T1000 (cell line): ENCODE measurements at places on chromosomes 12 and 14.

- DNase-seq, result no peak
Observed at GRCh38 chr14:75525969-75526368, 3.7 kb downstream of the BATF start.

DNA sequence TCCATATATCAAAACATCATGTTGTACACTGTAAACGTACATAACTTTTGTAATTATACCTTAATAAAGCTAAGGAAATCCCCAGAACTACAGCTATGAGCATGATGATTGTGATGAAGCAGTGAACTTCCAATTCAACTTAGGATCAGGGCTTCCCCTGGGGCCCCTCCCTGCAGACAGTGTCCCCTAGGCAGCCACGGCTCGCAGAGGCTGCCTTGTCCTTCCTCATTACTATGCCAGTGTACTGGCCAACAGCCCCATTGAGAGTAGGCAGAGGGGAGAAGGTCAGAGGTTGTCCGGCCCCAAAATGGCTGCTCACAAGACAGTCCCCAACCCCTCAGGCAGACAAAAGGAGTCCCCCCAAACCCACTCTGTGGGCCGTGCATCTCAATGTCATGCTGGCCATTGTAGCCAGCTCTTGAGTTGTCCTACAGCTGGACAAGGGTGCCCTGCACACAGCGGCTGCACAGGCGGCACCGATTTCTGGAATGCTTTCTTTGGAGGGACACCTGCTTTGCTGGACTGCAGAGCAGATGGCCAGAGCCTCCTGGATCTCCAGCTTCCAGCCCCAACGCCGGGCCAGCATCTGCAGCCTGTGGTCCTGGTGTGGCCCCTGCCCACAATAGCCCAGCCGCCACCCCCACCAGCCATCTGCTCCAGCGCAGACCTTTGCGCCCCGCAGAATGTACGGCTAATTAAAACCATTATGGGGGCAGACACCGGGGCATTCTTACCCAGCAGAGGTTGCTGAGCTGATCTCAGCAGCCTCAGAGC is 46.1 kb downstream of the NIN start:
- DNase-seq, result no peak

DNA sequence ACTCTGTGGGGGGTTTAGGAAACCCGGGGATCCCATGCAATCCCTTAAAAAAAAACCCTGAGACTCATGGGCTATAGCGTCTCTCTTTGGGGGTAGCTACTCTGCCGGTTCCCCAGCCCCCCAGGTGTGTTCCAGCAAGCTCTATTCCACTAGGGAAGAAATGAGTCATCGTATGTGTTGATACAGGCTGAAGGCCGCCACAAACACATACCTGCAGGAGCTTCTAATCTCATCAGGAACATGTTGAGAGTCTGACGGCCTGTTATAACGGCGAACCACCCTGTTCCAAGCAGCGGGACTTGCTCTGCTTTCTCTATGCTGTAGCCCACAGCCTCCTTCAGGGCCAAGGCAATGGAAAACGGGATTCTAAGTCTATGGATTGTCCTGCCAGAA is 977 bp upstream of the KRT5 start:
- no peak for DNase-seq

- DNase-seq, result no peak
Observed at GRCh38 chr14:85516239-85517113, 13.5 kb upstream of the FLRT2 start.

- DNase-seq, result no peak
Observed at GRCh38 chr12:27592548-27592947, 68.5 kb downstream of the PPFIBP1 start.

DNA sequence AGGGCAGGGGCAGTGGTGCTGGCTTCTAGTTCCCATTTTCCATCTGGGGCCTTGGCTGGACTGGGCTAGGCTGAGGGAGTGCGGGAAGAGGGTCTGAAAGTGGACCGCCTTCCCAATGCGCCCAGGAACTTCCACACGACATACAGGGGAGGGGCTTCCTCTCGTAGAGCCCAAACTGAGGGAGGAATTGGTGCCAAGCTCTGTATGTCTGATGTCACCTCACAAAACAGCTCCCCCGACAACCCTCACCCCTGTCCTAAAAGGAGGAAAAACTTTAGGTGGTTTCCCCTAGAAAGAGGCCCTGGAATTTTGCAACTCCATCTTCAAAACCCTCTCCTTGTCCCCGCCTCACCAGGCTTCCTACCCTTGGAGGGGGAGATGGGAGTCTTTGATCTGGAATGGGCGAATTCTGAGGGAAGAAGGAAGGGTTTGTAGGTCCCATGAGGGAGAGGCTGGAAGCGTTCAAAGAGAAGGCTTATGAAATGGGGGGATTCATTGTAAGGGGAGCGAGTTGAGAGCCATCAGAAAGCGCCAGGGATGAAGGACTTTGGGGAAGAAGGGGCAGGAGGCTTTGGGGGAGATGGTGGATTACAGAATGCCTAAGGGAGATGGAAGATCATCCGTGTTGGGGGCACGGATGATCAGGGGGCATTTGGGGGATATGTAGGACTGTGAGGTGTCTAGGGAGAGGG is 844 bp downstream of the GLTP start:
- no peak for DNase-seq

- DNase-seq, result no peak
Observed at GRCh38 chr12:26101350-26101734, 23.5 kb downstream of the BHLHE41 start.

DNA sequence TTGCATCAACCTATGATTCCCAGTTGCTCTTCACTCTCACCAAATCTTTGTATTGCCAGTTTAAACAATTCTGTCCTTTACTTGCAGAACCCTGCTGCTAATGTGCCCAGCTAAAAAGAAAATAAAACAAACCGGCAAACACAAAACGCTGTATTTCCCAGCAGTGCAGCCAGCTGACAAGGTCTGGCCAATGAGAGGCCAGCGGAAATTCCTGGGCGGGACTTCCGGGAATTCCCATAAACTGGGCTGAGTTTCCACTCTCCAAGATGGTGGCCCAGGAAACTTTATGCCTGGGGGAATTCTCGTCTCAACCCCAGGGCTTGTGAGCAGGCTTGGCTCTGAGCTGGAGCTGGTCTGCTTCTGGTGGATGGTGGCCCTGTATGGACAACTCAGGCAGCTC is 807.3 kb upstream of the TMEM132C start:
- no peak for DNase-seq

GRCh38 chr14:37047226-37047625 is 125.2 kb downstream of the SLC25A21 start:
- DNase-seq, result no peak

DNA sequence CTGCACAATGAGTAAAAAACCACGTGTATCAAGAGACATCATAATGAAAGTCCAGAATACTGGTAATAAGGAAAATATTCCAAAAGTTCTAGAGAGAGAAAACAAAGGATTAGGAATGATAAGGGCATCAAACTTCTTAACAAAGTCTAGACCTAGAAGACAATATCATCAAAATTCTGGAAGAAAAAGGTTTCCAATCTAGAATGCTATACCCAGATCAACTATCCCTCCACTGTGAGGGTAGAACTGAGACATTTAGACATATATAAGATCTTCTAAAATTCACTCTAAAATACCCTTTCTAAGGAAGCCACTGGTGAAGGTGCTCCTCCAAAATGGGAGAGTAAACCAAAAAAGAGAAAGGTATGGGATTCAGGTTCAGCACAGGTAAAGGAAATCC is 2.9 kb downstream of the C1RL start:
- no peak for DNase-seq

DNA sequence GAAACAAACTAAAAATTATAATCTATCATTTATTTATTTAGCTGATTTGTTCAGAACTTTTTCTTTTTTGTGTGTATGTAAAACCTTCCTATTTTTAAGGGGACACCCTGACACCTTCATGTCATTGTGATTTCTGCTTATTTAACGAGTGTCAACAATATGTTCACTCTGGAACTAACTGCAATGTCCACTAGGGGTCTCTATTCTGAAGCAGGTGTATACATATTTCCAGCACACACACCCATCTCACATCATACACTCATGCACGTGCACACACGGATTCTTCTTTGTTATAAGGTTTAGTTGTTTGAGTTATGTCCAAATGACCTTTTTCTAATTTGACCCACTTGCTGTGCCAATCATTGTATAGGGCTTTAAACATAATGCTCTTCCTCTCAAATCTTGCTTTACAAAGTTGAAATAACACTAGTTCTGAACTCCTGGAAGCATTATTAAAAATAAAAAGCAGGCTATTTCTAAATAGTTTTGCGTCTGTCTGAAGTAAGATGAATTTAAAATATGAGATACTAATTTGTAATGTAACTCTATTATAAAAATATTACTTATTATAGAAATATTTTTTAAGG is 15.5 kb downstream of the E2F7 start:
- DNase-seq, result no peak

DNA sequence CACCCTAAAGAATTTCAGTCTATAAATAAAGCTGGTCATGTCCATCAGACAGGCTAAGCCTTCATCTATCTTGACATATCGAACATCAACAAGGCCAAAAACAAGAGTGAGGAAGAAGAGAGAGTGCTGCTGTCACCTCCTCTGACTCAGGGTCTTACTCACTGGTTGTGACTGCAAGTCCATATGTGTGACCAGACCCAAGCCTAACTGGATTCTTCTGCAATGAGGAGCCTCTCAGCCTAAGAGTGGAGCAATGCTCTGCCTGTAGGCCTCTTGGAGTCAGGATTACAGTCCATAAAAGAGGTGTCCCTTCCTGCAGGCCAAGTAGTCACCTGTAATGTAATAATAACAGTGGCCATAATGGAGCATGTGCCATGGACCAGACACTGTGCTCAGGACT is 121.2 kb upstream of the SLC35F4 start:
- no peak for DNase-seq

DNA sequence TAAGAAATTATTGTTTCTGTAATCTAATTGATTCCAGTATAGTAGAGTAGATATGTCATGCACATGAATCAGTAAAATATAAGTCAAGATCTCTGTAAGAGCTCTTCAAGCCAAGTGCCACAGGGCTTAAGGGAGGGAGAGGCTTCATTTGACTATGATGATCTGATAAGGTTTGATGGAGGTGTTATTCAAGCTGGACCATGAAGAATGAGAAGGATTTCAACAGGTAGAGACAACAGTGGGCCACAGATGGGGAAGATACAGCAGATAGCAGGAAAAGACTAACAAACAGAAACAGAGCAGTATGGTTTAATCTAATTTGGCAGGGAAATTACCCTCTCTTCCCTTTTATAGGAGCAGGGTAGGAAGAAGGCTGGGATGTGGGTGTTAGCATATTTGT is 40.6 kb upstream of the FKBP4 start:
- no peak for DNase-seq

- no peak for DNase-seq
Observed at GRCh38 chr14:104040539-104040938, 45.0 kb upstream of the ASPG start.

- DNase-seq, result no peak
Observed at GRCh38 chr14:31510222-31510621, 22.4 kb upstream of the GPR33 start.

- no peak for DNase-seq
Observed at GRCh38 chr12:70365398-70365647, 767 bp upstream of the KCNMB4 start.

DNA sequence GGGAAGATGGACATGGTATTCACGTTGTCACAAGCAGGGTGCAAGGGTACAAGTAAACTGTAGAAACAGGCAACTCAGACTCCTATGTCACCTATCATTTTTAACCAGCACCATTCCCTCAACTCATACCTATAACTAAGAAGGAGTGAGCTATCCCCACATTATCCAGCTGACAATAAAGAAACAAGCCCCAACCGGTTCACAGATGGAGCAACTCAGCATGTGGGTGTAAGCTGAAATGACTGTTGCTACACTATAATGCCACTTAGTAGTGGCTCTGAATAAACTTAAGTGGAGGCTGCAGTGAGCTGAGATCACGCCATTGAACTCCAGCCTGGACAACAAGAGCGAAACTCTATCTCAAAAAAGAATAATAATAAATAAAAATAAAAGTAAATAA is 829.5 kb upstream of the MDGA2 start:
- no peak for DNase-seq

GRCh38 chr12:125166041-125166440 is 100.8 kb downstream of the AACS start:
- DNase-seq, result peak; percentile 12
